Thoracic aorta (tissue), 2 donors: ENCODE measurements at places on chromosomes 13 and 19. TPM values are rescaled to one million over a fixed set of nuclear protein-coding genes. Genes with fewer than 3 reads are reported as not detected.

GRCh38 chr13:30301827-30302226 is 5.5 kb downstream of the KATNAL1 start:
- DNase-seq, result no peak
- H3K27me3 ChIP-seq, result no peaks in the 10 kb centered on the region
- H3K4me3 ChIP-seq, result no peak overlapping the region
- peaks cover 16% of the 10 kb centered on the region for H3K4me1 ChIP-seq
- no peaks in the 10 kb centered on the region for H3K36me3 ChIP-seq

DNA sequence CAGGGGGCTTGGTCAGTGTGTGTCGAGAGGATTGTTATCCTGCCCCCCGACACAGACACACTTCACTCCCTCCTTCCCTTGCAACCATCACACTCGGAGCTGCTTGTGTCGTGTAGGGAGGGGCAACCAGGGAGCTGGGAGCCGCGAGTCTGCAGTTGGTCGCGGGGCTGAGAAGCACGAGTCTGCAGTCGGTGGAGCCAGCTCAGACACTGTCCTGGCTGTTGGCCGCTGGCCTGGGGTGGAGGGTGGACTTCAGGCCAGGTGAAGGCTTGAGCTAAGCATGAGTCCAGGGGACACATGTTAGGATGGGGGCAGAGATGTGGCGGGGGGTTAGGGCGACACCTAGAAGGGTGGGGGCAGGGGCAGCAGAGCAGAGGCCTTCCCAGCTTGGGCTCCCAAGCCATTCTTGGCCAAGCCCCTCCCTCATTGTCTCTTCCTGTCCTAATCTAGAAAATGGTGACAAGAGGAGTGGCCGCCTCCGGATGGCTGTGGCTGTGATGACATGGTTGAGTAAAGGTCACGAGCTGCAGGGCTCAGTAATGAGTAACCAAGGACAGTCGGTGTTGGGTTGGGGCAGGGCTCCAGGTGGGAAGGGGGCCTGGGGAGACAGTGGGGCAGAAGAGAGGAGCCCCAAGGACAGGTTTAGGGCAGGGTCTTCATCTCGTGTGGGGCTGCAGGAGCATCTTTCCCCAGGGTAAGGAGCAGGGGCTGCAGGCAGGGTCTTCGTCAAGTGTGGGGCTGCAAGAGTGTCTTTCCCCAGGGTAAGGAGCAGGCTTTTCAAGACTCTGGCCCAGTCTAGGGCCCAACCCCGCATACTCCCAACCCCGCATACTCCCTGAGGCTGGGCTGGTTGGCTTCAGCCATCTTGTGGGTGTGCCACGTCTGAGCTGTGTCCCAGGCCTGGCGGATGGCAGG is 8.6 kb downstream of the PPP5C start:
- peaks cover 20% of the 10 kb centered on the region for H3K36me3 ChIP-seq
- no peaks in the 10 kb centered on the region for H3K27me3 ChIP-seq
- H3K27ac ChIP-seq, result no peak overlapping the region
- H3K4me3 ChIP-seq, result no peak overlapping the region

DNA sequence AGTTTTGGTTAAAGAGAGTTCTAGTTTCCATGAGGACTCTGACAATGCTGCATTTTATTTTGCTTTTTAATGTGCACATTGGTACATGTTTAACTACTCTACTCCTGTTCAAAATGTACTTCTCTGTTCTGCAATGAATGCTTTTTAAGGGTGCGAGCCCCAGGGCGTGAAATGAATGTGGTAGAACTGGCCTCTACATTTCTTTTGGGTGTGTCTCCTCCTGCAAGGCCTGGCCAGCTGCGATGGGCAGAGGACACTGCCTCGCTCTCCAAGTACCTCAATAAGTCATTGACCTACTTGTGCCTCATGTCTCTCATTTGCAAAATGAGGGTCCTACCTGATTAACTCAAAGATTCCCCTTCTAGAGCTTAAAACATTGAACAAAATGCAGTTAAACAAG is 6.7 kb downstream of the RGS9BP start:
- DNase-seq, result no peak
- H3K4me1 ChIP-seq, result no peaks in the 10 kb centered on the region
- no peak overlapping the region for H3K27ac ChIP-seq
- H3K27me3 ChIP-seq, result no peaks in the 10 kb centered on the region
- no peak overlapping the region for H3K4me3 ChIP-seq

The ADGRE1 gene
- total RNA-seq, result 0.42 TPM
